Activated CD4-positive, alpha-beta T cell treated with anti-CD3 and anti-CD28 coated beads, Interleukin-2, amount 10 ng/mL, durations not matched to agents 7 days and 5 days (primary cell): ENCODE measurements at places on chromosomes 1 and 21. TPM values are rescaled to one million over a fixed set of nuclear protein-coding genes. Genes with fewer than 3 reads are reported as not detected.

ARTN gene
- 0.10 TPM for total RNA-seq

XCL1 gene
- total RNA-seq: 0.15 TPM

CPT2 gene
- total RNA-seq: 12.2 TPM

S100A7 gene
- total RNA-seq: not detected

PYHIN1 gene
- 18.8 TPM for total RNA-seq

GNAT2 gene
- total RNA-seq: not detected

VPS45 gene
- total RNA-seq: 38.1 TPM

IL22RA1 gene
- not detected for total RNA-seq

DNA sequence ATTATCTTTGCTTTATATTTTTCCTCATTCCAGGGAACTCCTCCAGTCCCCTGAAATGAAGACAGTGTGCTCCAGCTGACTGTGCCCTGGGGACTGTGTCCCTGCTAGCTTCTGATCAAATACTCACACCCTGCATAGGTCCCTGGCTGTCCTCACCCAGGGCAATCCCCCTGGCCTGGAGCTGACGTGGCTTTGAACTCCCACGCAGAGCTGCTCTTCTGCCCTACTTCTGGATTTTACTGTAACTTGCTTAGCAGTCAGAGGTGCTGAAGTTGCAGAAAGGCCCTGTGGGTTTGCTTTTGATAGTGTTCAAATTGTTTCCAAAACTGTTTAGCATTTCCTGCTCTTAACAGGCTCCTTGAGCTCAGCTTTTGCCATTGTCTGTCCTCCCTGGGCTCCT, 186.5 kb downstream of the FASLG start:
- H3K27me3 ChIP-seq: peaks cover 37% of the 10 kb centered on the region
- no peak overlapping the region for H3K4me3 ChIP-seq
- DNase-seq: peak; percentile 21
- H3K27ac ChIP-seq: peak overlapping the region; percentile 23

DNA sequence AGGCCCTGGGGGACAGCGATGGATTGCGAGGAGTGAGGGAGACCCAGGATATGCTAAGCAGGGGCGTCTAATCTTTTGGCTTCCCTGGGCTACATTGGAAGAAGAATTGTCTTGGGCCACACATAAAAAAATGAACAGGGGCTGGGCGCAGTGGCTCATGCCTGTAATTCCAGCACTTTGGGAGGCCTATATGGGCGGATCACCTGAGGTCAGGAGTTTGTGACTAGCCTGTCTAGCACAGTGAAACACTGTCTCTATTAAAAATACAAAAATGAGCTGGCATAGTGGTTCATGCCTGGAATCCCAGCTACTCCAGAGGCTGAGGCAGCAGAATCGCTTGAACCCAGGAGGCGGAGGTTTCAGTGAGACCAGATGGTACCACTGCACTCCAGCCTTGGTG, 10.8 kb upstream of the PRAMEF12 start:
- no peak overlapping the region for H3K27ac ChIP-seq
- H3K36me3 ChIP-seq: no peaks in the 10 kb centered on the region
- H3K27me3 ChIP-seq: peaks cover 11% of the 10 kb centered on the region
- no peaks in the 10 kb centered on the region for H3K4me1 ChIP-seq
- no peak for DNase-seq

DNA sequence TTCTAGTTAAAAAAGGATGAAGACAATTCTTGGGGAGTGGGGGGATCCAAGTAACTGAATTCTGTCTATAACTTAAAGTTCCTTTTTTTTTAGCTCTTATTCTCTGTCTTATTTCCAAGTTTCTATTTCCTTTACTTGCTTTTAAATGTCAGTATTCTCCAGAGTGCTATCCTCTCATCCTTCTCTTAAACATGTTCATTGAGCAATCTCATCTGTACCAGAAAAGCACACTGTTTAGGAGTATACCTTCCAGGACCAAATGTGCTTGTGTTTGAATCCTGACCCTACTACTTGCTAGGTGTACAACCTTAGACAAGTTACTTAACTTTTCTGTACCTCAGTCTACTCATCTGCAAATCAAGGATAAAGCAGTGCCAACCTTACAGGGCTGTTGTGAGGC, 50.1 kb downstream of the AKT3 start:
- no peak overlapping the region for H3K27ac ChIP-seq
- DNase-seq: no peak
- H3K27me3 ChIP-seq: no peaks in the 10 kb centered on the region
- H3K4me3 ChIP-seq: no peak overlapping the region
- peaks cover 3% of the 10 kb centered on the region for H3K36me3 ChIP-seq
- peaks cover 17% of the 10 kb centered on the region for H3K4me1 ChIP-seq

DNA sequence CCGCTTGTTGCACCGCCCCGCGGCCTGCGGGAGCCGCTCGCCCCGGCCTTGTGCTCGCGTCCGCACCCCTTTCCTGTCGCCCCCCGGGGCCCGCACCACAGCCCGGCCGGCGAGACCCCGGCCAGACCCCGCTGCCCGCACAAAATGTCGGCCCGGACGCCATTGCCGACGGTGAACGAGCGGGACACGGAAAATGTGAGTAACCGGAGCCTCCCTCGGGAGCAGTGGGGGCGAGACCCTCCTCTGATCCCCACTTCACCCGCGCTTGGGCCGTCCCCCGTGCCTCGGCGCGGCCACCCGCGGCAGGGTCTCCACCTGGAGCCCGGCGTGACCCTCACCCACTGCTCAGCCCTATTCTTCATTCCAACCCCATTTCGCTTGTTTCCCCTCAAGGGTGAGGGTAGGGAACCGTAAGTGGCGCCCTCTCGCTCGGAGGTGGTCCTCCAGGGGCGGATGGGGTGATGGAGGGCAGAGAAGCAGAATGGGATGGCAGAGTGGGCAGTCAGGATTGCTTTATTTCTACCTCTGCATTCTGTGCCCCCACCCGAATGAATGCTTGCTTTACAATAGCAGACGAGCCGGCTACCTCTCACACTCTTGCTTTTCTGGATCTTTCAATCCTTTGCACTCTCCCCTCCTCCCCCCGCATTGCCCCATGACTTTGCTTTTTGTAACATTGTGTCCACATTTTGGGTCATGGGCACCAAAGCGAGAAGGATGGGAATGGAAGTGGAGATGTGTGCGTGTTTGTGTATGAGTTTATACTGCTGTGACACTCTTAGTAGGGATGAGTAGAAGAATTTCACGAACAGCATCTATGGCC, 954 bp downstream of the MARK1 start:
- peaks cover 9% of the 10 kb centered on the region for H3K4me1 ChIP-seq
- H3K36me3 ChIP-seq: no peaks in the 10 kb centered on the region
- peak overlapping the region; percentile 28 for H3K4me3 ChIP-seq
- no peak overlapping the region for H3K27ac ChIP-seq

DNA sequence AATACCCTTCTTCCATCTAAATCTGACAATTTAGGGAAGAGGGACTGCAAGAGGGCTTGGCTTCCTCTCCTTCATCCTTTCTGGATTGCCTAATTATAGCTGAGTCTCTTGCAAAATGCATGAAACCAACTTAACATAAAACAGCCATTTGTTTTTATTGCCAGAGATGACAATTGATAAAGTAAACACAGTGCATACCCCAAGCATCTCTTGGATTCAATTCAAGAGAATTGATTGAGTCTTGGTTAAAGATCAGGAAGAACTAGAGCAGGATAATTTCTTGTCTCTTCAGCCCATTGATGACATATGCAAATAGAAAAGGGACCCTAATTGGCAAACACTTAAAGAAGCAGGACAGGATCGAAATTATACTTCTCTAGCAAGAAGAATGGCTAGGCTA, 617.1 kb upstream of the PTBP2 start:
- no peak overlapping the region for H3K27ac ChIP-seq
- H3K4me1 ChIP-seq: no peaks in the 10 kb centered on the region
- no peaks in the 10 kb centered on the region for H3K36me3 ChIP-seq
- H3K4me3 ChIP-seq: no peak overlapping the region
- no peaks in the 10 kb centered on the region for H3K27me3 ChIP-seq

DNA sequence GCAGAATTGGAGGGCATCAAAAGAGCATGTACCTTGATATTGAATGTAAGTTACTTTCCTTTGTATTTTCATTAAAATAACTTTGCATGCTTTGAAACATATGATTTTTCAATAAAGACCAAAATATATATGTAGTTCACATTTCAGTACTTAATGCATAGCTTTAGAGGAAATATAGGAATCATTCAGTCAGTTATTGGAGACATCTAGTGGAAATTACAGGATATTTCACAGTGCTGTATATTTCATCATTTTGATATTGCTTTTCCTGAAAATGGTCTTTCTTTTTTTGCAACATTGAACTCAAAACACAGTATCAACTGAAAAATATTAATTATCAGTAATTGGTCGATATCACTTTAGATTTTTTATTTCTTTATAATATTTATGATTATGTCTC, 375.8 kb downstream of the NCAM2 start:
- H3K27ac ChIP-seq: no peak overlapping the region
- H3K4me1 ChIP-seq: no peaks in the 10 kb centered on the region
- H3K4me3 ChIP-seq: no peak overlapping the region
- no peak for DNase-seq
- H3K27me3 ChIP-seq: no peaks in the 10 kb centered on the region
- H3K36me3 ChIP-seq: no peaks in the 10 kb centered on the region

DNA sequence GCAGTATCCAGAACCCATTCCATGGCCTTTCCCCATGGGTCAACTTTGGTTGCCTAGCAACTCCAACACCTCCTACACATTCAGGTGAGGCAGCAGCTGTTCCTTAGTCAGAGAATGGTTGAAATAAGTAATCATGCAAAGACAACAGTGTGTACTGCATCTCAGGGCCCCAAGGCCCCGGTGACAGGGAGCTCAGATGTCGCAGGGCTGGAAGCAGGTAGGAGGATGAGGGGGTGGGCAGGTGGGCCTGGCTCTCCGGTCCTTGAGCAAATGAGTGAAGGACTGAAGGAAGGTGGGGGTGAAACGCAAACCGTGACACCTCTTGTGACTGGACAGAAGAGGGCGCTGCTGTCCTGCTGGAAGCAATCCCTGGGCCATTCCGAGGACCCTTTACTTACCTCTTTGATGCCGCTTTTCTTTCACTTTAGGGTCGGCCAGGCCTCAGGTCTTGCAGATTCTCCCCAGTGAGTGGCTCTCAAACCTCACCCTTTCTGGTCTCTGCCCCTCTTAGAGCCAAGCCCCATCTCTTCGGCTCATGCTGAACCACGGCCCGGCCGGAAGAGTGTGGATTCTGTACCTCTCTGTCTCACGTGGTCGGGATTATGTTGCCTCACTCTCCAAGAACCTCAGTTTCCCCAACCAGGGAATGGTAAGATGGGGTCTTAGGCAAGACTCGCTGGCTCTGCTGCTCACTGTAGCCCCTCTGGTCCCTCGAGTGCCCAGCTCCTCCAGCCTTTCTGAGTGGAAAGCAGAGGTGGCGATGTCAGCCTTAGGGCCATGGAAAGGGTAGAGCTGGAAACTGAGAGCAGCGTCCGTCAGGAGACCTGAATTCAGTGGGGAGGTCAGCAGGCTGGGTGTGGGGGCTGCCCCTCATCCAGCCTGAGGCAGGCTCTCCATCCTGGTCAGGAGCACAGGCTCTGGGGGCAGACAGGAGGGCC, 5.6 kb upstream of the KCNA10 start:
- H3K4me1 ChIP-seq: peaks cover 3% of the 10 kb centered on the region
- no peak overlapping the region for H3K4me3 ChIP-seq
- no peaks in the 10 kb centered on the region for H3K36me3 ChIP-seq
- DNase-seq: peak; percentile 66

DNA sequence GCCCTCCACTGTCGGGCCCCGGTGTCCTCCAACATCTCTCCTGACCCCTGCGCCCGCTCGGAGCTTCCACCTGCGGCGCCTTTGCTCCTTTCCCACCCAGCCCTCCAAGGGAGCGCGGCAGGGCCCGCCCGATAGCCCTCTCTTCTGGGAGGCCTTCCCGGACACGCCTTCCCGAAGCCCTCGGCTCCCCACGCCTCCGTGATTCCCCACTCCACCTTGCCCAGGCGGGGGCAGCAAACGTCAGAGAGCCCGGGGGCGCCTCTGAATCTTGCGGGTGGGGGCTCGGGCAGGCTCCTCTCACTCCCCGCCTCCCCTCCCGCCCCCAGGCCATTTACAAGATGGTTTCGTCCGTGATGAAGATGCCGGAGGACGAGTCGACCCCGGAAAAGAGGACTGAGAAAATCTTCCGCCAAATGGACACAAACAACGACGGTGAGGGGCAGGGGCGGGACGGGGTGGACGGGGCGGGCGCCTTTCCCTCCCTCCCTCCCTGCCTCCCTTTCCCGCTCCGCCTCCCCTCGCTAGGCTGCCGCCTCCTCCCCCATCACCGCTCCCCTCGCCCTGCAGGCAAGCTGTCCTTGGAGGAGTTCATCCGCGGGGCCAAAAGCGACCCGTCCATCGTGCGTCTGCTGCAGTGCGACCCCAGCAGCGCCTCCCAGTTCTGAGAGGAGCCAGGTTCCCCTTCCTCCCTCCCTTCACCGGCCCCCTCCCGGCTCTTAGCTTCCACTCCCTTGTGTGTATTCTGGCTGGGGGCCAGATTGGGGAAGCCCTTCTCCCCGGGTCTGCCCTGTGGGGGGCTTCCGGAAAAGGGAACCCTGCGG, 7.1 kb downstream of the HPCA start:
- H3K36me3 ChIP-seq: no peaks in the 10 kb centered on the region
- H3K4me3 ChIP-seq: peak overlapping the region; percentile 17
- H3K27me3 ChIP-seq: peaks cover 52% of the 10 kb centered on the region
- DNase-seq: no peak
- H3K27ac ChIP-seq: no peak overlapping the region

- H3K4me1 ChIP-seq: no peaks in the 10 kb centered on the region
- no peak overlapping the region for H3K4me3 ChIP-seq
- no peaks in the 10 kb centered on the region for H3K36me3 ChIP-seq
- H3K27me3 ChIP-seq: peaks cover 7% of the 10 kb centered on the region
- DNase-seq: no peak
Measured at GRCh38 chr1:201686714-201687455, 142.1 kb upstream of the IPO9 start.

DNA sequence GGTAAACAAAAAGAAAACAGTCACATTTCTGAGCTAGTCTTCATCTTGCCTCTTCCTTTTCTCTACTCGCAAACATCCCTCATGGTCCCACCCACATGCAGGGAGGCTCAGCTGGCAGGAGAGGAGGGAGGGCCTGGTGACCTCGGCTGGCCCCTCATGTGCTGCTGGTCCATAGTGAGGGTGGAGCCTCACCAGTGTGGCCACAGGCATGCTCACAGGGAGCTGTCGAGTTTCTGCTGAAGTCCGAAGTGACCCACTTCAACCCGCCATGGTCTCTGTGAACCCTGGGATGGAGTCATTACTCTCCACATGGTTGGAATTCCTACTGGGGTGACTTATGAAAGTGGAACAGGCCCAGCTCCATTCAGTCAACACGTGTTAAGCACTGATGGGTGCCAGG, 253.4 kb downstream of the RHOU start:
- no peak for DNase-seq
- H3K36me3 ChIP-seq: no peaks in the 10 kb centered on the region
- H3K27ac ChIP-seq: no peak overlapping the region
- H3K27me3 ChIP-seq: no peaks in the 10 kb centered on the region
- no peak overlapping the region for H3K4me3 ChIP-seq
